ENCODE measurements at places on chromosomes 5 and 9.

- DNase-seq: no peak
These were observed 13.0 kb downstream of the ROR2 start for GRCh38 chr9:91937056-91937455.

DNA sequence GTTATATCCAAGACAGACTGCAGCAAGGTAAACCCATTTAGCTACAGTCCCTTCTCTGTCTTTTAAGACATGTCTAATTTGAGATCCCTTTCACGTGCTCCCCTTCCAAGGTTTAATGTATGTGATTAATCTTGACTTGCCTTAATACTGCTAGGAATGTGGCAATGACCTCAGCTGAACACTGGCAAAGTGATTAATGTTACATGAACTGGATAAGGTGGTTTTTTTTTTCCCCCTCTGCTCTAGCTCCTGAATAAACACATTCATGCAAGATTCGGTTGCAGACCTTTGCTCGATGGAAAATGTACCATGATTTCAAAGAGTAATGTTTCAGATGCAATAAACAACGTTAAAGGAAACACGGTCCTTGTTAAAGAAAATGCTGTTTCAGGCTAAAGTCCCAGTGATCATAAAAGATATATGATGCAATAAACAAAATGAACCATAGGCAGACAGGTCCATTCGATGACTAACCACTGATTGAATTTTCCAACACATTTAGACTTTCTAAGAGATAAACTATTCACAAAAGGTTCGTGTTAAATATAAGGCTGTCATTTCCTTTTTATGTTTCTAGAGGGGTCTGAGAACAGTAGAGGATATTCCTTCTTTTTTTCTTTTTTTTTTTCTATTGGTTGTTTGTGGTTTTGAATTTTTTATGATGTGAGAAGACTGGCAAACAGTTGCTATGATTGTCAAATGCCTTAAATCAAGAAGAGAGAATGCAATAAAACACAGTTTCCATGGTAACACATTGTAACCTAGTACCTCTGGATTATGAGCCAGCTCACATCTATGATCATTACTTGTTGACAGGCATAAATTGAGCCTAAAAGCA, 44.7 kb upstream of the ZNF608 start:
- DNase-seq: no peak

DNA sequence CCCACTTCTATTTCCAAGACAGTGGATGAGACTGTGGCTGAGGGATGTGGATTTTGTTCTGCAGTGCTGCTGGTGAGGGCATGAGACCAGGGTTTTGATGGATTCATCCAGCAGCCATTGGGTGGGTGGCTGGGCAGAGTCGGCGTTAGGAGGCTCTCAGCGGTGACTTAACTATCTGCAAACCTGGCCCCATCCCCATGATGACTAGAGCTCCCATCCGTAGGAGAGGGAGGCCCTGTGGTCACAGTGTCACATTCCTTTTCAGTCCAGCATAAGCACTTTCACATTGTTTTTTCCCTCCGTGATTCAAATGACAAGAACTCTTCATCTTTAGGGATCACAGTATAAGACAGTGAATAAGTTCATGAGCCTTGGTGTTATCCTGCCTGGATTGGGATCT, 60.4 kb upstream of the SPRY4 start:
- DNase-seq: no peak

- DNase-seq: no peak
These were observed 31.1 kb downstream of the GCNT4 start for GRCh38 chr5:75021219-75021618.

- no peak for DNase-seq
These were observed 111.5 kb downstream of the SAXO1 start for GRCh38 chr9:18921366-18922075.

DNA sequence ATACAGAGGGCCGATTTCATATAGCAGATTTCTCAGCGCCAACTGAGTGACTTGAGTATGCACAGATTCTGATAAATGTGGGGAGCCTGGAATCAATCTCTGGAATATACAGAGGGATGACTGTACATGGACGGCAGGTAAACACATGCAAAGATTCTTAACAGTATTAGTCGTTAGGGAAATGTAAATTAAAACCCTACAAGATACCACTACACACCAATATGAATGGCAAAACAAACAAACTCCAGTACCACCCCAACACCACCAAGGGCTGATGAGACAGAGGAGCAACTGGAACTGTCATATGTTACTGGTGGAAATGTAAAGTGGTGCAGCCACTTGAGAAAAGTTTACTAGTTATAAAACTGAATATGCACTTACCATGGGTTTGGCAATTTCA, 8.3 kb upstream of the FER start:
- DNase-seq: no peak

- DNase-seq: no peak
These were observed 49.0 kb upstream of the FOXI1 start for GRCh38 chr5:170056561-170057267.

- no peak for DNase-seq
These were observed 96.6 kb upstream of the CD180 start for GRCh38 chr5:67293226-67293625.

GRCh38 chr5:179488491-179488890, 61.9 kb upstream of the RUFY1 start:
- DNase-seq: no peak

DNA sequence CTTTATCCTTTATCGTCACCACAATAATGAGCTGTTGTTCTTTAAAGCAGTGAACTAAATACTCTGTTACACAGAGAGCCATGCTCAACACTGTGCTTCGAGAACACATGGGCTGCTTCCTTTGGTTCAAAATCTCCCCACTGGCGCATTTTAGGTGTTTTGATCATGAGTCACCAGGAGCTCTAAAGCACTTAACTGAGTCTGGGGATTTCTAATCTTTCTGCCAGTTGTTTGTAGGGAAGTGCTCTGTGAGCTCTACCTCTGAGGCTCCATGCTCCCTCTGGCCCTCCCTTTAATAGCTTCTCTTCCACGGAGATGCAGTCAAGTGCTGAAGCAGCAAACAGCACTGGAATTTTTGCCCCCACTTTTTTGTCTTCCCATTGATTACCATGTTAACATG, 17.0 kb downstream of the ERAP2 start:
- DNase-seq: no peak

- no peak for DNase-seq
These were observed 278.9 kb upstream of the CD180 start for GRCh38 chr5:67475489-67475888.

GRCh38 chr5:127430627-127431026, 86.8 kb upstream of the PRRC1 start:
- no peak for DNase-seq

DNA sequence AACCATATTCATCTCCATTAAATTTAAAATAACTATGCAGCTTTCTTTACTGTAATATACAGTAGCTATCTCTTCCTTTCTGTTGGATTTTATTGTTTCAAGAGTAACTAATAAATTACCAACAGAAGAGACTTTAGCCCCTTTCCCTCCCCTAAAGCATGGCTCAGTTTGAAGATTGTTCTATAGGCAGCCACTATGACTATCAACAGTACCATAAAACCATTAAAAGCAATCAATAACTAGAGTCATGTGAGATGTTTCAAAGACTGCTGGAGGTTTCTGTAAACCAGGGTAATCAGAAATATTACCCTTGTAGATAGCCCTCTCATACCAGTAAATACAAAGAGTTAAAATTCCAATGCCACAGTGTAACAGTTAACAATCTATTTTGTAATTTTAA, 73.0 kb downstream of the TMEM161B start:
- no peak for DNase-seq

GRCh38 chr9:91231619-91232018, 130.1 kb downstream of the AUH start:
- DNase-seq: no peak

DNA sequence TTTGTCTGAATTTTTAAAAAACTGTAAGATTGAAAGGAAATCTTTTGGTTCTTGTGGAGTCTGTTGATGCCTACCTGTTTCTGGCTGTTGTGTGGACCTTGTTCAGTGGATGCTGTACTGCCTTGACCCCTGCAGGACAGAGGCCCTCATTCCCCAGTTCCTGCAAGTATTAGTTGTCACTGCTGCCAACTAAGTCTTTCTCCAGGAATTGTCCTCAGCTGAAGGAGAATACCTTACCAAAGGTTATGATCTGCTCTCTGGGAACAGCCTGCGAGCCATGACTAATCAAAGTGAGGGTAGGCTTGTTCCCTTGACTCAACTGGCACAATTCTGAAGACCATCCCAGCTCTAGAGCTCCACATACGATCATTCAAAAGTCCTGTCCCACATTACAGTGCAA, 145.3 kb upstream of the FST start:
- no peak for DNase-seq

DNA sequence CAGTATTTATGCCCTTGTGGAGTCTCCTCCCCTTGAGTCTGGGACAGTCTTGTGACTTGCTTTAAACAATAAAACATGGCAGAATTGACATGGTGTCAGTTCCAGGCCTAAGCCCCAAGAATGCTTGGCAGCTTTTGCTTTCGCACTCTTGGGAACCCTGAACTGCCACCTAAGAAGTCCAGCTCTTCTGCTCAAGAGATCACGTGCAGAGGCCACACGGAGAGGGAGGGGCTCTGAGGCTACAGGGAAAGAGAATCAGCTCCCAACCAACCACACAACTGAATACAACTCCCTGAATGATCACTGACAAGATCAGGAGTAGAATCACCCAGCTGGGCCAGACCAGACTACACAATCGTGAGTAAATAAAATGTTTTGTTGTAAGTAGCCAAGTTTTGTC, 97.6 kb downstream of the MED27 start:
- DNase-seq: no peak

- DNase-seq: no peak
These were observed 114.1 kb upstream of the RIOK2 start for GRCh38 chr5:97297063-97297703.

GRCh38 chr5:73726606-73727231, 100.7 kb downstream of the ARHGEF28 start:
- no peak for DNase-seq

DNA sequence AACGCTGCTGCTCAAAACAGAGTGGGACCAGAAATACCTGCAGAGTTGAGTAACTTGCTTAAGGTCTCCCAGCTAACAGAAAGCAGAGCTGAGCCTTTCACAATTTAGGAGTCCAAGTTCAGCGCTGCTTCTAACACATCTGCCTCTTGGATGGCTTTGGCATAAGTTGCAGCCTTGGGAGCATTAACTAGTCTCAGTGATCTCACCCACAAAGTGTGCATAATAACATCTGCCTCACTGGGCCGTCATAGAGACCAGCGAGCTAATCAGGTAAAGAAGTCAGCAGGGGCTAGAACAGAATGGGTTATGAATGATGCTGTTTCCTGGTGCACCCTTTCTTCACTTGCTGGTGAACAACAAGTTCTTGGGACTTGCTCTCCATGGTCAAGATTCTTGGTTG, 36.5 kb downstream of the WWC1 start:
- DNase-seq: no peak

GRCh38 chr9:121945849-121946248, 147.3 kb downstream of the TTLL11 start:
- DNase-seq: no peak

GRCh38 chr9:78122631-78123030, 91.0 kb upstream of the GNAQ start:
- DNase-seq: no peak

DNA sequence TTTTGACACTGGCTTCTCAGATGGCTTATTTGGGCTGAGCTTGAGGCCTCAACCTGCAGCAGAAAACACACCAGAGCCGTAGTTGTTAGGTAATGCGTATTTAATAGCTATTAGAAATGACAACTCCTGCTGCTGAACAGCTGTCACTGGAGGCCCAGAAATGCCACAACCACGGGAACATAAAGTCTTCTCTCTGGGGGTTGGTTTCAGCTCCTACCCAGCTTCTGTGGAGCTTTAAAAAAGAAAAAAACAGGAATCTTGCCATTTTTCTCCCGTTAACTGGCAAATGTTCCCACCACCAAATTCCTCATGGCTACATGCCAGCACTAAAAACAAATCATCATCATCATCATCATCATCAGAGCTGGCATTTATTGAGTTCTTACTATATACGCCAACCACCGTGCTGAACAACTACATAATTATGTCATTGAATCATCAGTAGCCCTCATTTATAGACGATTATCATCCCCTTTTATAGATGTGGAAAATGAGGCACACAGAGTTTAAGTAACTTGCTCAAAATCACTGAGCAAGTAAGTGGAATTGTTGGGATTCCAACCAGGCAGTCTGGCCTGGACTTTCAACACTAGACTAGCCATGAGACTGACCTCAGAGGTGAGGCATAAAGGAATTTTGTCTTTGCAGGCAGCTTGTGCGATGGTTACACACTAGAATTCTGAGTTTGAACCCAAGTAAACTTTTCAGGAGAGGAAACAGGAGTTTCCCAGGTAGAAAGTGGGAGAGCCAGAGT, 185.3 kb upstream of the WWC1 start:
- no peak for DNase-seq
